ENCODE measurements at places on chromosomes 11 and 22.

DNA sequence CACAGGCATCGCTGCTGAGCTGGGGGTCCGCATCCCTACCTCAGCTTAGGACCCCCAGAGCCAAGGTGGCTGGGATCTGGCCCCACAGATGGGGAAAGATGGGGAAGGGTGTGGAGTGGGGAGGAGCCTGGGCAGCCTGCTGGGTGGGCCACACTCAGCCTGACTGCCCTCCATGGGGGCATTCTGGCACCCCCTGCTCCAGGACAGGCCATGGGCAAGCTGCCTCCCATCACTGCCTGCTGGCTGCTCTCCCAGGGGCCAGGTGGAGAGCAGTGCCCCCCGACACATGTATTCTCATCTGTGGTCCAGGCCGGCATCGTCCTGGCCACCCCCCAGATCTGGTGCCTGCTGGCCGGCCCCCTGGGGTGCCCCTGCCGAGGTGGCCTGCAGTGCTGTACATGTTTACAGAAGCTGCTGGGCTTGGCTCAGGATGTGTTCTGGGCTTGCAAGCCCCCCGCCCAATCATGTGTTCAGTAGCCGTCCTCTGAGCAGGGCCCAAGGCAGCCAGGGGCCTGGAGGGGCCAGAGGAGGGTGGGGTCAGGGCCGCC lies 7.8 kb upstream of the MYRF start:
- no peak for DNase-seq

DNA sequence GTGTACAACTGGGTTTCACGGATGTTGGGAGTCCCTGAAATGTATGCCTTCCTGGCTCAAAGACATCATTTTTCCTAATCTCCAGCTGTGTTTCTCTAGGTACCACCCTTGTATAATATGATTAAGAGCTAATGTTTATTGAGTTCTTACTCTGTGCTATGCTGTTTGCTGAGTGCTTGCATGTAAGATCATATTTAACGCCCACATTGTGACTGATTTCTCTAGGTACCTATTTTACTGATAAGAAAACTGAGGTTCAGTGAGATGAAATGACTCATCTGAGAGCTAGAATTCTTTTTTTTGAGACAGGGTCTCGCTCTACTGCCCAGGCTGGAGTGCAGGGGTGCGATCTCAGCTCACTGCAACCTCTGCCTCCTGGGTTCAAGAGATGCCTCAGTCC lies 42.6 kb downstream of the FAM227A start:
- DNase-seq: no peak

GRCh38 chr11:59144579-59145345 lies 2.1 kb downstream of the FAM111A start:
- DNase-seq: peak; percentile 81

DNA sequence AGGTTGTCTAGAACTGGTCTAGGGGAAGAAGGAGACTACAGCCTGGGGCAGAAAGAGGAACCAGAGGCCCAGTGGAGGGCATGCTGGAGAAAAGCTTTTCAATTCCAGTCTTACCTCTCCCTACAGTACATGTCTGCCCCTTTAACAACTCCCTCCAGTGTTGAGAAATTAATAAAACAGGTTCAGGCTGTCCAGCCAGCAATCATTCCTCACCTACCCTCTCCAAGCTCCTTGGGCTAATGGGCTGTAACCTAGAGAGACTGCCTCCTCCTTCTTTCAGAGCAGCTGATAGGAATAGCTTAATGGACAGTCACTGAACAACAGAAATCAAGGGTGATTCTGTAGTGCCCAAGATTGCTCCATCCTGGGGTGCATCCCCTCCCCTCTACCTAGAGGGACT lies 8.8 kb downstream of the SLC35F2 start:
- no peak for DNase-seq

DNA sequence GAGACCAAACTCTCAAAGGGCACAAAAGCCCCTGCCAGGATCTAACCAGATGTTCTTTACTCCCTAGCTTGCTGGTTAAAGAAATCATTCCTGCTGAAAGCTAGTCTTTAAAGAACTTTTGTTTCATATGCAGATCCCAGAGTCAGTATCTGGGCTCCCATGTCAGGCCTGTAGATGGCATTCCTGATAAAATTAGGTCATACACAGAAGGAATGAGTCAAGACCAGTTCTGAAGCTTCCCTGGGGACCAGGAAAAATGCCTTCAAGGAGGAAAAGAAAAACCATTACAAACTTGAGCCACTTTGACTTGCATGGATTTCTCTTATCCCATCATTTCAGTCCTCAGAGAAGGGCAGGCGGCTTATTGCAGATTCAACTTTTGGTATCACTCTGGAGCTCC lies 5.9 kb downstream of the DBX1 start:
- no peak for DNase-seq

- DNase-seq: no peak
These were observed 28.0 kb upstream of the TMEM45B start for GRCh38 chr11:129787532-129788155.

DNA sequence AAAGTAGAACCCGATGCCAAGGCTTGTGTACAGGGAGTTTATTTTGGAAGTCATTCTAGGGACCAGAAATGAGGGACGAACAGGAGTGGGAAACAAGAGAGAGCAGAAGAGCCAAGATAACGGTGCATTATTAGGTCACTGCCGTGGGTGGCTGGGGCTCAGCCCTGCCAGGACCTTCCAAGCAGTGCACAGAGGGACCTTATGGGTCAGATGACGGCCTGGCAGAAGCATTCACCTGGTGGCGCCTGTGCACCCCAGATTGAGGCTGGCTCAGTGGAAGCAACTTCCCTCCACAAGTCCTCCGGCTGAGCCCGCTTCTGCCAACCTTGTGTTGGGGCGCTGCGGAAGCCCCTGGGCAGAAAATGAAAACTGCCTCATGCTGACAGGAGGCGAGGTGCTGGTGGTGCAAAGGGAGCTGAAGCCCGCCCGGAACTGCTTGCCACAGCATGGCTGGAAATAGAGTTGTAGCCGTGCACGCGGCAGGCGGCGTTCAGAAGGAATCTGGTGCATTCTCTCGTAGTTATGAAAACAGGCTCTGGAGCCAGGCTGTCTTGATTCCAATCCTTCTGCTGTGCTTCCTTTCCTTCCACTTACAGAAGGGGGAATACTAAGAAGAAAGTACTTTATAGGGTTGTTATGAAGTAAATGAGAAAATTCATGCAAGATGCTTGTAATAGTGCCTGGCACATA lies 22.2 kb upstream of the TP53I11 start:
- no peak for DNase-seq

DNA sequence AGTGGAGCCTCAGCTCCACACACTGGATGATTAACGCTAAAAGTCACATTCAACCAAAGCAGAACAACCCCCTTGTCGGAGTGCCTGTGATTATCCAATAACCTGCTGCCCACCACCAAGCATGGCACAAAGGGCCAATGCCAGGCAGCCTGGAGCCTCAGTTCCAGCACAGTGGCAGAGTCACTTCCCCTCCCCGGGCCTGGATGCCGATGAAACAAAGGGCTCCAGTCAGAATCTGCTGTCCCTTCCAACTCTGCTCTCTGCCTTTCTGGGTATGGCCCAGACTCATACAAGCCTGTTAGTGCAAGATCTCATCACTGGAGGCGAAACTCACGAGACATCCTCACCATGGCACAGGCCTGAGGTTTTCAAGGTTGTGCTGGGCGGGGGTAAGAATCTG lies 52.1 kb downstream of the CLTCL1 start:
- DNase-seq: no peak

DNA sequence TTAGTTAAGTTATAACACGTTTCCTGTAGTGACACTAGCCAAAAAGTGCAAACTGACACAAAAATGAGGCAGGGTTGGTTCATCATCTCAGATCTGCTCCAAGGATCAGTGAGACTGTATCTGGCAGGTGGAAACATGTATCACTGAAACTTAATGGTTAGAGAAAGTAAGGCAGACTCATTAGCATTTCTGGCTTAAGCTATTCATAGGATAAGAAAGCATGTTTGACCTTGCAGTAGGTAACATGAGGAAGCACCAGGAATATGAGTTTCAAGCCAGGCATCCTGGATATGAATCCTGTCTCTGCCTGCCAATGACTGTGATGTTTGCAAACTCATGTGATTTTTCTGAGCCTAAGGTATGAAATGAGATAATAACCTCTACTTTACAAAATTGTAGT lies 732.1 kb downstream of the NELL1 start:
- DNase-seq: no peak

GRCh38 chr11:128937480-128937879 lies 5.2 kb downstream of the TP53AIP1 start:
- no peak for DNase-seq

DNA sequence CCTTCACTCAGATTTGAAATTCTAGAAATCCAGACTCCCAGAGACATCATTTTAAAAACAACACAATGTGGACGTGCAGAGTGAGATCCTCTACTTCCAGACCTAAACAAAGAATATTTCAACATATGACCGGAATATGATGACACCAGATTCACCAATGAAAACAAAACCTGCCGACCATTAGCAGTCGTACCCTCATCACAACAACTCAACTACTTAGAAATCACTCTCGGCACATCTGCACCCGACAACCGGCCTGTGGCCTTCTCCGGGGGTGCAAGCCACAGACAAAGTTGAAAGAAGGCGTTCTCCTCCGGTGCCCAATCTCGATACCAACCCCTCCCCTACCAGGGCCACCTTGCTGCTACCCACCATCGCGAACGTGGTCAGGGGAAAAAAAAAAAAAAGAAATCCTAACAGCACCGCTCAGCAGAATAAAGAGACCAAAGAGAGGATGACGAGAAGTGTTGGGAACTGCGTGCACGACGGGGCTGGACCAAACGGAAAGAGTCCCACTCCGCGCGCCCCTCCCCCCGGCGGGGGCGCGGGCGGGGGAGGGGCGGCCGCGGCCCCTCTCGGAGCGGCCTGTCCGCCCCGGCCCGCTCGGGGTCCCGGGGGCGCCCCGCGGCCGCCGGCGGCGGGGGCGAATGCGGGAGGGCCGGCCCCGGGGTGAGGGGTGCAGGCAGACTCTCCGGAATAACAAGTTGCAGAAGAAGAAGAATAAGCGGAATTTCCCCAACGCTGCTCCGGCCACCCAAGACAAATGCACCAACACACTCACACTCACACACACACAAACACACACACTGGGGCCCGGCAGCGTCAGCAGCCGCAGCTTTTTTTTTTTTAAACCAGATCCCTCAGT lies 1.7 kb downstream of the PHF21A start:
- DNase-seq: peak; percentile 78

- no peak for DNase-seq
These were observed at the start of gene TRIM6 for GRCh38 chr11:5596607-5597201. TRIM6 (plus strand) TSS chr11:5596637; CDS start chr11:5596898, 261 bp downstream.

DNA sequence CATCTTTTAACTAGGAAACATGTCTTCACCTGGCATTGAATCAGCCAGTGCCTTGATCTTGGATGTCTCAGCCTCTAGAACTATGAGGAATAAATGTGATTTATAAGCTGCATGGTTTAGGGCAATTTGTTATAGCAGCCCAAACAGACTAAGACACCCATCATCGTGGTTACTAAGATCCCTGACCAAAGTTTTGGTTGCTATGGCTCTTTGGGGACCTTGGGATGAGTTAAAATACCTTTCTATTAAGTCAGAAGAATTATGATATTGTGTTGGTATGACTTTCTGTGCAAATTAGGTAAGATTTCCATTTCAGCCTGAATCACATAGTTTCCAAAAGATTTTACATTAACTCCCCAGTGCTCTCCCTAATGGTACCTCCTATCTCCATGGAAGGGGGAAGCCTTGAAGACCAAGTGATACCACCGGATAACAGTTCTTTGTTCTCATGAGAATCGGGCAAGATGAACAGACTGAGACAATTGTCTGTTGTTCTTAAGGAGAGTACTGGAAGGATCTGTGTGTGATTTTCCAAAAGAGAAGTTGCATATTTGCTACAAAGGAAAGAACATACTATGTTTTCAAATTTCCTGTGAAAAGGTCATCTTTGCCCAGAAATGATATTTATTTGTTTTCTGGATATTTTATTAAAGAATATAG lies 60.4 kb upstream of the UBASH3B start:
- no peak for DNase-seq

- peak; percentile 23 for DNase-seq
These were observed 118.3 kb downstream of the CYP2R1 start for GRCh38 chr11:14773755-14774154.

GRCh38 chr11:19573666-19574065 lies 139.0 kb upstream of the NAV2 start:
- no peak for DNase-seq

DNA sequence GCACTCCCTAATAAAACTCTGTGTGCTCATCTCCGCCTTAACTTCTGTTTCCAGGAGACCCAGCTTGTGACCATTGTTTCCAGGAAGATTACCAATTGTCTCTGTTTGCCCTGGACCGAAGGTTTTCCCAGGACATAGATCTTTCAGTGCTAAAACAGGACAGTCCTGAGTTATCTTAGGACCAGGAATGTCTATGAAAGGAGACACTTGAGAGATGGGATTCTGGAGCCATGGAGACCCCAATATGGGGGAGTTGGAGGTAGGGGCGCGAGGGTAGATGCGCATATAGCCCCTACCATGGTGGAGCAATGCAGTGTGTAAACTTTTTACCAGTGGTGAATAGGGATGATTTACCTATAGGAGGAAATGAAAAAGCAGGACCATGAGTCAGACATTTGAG lies 10.2 kb upstream of the PRAME start:
- DNase-seq: no peak

- no peak for DNase-seq
These were observed 17.2 kb upstream of the CRYBB3 start for GRCh38 chr22:25182131-25183110.

DNA sequence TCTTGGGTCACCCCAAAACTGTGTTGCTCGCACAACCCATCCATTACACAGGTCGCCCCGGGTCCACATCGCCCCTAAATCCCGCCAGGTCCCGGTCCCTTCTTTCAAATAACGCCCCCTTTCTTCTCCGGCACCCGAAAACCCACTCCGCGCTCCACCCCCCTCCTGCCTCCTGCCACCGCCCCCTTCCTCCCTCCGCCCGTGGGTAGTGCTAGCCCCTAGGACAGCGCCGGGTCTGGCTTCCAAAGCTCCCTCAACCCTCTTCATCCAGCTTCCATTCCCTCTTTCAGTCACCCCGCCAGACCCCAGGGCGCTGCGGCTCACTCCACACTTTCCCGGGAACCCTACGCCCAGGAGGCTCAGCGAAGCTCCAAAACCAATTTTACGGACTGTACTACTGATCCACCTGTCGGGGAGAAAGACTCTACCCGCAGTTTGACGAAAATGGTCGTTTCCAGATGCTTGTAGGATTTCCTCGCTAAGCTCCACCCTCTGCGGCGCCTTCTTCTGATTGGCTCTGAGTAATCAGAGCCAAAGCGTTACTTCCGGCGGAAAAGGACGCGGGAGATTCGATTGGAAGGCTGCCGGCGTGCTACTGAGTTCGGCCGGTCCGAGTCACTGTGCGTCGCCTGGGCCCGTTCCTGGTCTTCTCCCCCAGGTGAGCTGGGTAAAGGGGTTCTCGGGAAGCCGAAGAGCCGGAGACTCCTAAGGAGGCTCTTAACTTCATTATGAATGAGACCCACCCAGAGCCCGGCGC lies at the start of gene DDIAS:
Gene DDIAS, plus strand, starts transcription at position 572 of the 757 bp plus-strand sequence. CDS start 13,003 bp downstream, outside the sequence.
- peak; percentile 97 for DNase-seq

All from CD4-positive, alpha-beta T cell treated with Interleukin-2 at 100 ng/mL for 4 hours (primary cell).